ENCODE measurements at places on chromosomes 2 and 18.

GRCh38 chr2:17309741-17310339 lies 208.4 kb downstream of the RAD51AP2 start:
- DNase-seq = no peak

DNA sequence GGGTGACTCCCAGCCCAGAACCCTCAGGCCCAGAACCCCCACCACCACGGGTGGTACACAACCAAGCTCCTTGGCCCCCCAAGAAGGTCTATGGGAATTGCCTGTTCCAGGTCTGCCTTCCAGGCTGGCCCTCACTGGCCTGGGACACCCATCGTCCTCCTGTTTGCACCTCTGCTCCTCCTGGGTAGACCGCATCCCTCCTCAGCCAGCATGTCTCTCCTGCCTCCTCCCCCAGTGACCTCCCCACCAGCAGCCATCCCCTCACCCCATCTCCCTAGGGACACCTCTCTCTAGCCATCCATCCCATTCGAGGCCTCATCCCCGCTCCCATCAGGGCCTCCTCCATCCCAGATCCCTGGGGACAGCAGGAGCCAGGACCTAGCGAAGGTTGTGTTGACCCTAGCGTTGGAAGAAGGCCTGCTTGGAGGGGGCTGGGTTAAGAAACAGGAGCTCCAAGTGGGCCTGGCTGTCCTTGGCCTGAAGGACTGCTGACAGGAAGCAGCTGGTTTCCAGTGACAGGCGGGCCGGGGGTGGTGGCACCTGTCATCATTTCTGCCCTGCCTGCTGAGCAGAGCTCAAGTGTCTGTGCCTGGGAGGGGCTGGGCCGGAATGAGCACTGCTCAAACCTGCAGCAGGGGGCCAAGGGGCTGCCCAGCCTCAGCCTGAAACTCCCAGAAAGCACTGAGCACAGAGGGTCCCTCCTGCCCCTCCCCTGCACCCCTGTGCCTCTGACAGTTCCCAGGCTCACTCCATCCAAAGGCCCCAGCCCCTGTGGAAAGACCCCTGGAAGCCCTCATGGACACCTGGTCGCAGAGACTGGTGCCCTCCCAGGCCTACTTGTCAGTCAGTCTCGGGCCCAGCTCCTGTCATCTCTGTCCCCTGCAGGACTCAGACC lies 96.0 kb upstream of the OTOS start:
- DNase-seq = no peak

DNA sequence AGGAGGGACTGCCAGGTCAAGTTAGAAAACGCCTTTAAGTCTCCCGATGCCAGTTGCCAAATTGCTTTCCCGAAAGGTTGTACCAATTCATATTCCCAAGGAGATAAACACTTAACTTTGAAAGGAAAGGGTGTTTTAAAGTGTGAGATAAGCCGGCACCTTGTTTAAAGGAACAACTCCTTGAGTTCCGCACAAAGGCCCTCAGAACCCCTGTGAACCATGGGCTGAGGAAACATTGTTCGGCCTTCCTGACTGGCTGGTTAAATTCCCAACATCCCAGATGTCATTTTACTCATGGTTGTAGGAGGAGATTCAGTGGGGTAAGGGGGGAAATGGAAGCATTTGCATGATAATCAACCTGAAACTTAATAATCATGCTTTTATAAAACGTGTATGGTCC lies 126.6 kb downstream of the BCL11A start:
- no peak for DNase-seq

GRCh38 chr2:58749041-58749440 lies 507.9 kb upstream of the FANCL start:
- no peak for DNase-seq

GRCh38 chr2:50951437-50951836 lies 80.5 kb downstream of the NRXN1 start:
- DNase-seq = no peak

DNA sequence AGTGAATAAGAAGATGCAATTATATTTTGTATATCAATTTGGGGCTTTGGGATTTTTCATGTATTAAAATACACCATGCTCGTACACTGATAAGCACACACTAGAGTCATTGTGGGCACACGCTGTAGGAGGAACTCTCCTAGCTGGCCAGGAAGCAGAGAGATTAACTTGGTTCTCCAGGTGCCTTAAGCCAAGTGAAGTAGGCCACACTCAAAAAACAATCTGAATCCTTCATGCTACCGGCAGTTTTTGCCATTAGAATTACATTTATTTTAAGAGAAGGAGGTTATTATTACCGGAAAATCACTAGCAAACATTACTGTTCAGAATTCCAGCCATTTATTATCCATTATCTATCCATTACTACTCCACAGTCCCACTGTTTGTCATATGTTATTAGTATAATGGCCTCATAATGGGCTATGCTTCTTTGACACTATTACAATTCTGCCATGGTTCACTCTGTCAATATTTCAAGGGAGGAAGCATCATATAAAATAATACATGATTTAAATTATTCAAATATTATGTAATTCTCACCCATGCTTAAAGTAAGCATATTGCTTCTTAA lies 214.4 kb downstream of the L3MBTL4 start:
- DNase-seq = no peak

- DNase-seq = no peak
These were observed 328.9 kb downstream of the TDRD15 start for GRCh38 chr2:21452678-21453077.

- DNase-seq = no peak
These were observed 28.4 kb upstream of the IL36G start for GRCh38 chr2:112949456-112949855.

GRCh38 chr18:48563027-48563426 lies 24.2 kb downstream of the CTIF start:
- DNase-seq = no peak

DNA sequence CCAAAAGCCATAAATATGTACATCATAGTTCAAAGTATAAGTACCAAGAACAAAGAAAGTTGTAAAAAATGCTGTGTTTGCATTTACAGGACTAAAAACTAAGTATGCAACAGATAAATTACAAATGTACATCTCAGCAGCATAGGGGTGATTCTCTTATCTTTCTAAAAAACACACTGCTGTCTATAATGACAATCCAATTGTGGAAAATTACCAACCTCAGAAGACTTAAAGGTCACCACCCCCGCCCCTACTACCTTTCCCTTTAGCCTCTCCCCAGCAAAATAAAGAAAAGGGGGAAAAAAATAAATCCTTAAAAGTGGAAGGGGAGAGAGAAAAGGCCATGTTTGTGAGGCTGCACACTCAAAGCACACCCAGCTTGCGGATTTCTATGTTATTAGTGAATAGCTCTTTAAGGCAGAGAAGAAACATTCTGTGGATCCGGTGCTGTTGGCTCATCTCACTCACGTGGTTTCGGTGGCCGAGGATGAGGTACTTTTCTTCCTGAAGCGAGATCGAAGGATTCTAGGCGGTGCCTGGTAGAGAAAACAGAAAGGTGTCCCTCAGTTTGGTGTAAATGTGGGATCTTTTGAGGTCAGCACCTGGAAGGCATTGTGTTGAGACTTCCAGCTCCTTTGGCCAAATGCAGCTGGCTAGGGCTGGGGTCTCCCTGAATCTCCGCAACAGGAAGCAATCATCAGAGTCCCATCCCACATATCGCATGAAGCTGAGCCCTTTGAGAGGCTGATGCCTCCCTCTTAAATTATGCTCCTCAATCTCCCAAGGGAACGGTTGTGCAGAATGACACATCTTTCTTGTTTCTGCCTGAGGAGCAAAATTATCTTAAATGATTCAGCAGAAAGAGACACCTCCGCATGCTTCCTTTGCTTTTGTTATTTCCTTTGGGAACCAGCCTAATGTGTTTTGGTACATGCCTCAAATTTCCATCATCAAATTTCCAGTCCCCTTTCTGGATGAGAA lies 17.6 kb downstream of the MRPL35 start:
- DNase-seq = no peak

DNA sequence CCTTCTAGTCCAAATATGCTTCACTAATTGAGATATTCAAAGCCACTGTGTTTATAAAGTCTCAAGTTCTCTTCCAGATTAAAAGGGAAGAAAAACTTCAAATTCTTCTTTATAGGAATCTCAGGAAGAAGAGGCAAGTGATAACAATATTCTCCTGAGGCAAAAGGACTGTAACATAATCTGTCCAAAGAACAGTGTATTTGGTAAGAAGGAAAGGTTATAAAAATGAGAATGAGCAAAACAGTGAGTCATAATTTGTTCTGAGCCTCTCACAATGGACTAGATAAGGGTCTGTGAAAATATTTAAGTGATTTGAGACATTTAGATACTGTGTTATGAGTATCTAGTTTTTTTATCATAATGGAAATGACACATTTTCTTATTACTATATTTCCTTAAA lies 44.3 kb downstream of the SNRPD1 start:
- no peak for DNase-seq

DNA sequence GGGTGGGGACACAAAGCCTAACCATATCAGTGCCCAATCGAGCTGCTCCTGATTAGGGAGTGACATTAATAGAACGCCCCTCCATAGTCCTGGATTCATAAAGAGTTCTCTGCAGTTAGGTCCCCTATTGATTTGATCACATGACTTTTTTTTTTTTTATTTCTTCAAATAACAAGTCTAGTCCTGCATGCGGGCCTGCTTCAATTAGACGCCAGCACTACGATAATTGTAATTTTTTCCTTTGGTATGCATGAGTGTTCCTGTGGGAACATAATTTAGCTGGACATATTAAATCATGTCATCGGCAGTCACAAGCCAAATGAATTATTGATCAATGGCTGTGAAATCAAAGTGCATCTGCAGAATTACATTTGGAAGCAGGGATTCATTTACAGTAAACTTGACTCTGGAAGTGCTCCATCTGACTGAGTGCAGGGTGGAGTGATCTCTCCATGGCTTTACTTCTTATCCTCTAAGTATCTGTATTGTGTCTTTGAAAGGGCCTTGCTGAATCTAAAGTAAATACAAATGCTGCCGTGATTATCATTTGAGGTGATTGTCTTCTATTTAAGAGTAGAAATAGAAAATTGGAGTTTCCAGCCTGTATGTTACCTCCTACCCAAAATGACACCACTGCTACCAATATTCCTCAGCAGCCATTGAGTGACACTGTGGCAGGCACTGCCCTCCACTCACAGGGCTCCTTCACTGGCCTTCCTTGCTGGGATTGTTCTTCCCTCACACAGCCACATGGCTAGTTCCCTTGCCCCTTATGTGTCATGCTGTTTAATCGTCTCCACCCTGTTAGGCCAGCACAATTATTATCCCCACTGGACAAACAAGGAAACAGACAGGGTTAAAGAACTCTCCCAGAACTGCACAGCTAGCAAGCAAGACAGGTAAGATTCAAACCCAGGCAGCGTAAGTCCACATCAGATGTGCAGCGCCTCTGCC lies 337.4 kb upstream of the ID2 start:
- DNase-seq = no peak

- DNase-seq = no peak
These were observed 28.6 kb downstream of the PLA2R1 start for GRCh38 chr2:160033732-160034392.

GRCh38 chr2:241105641-241106040 lies 3.6 kb upstream of the MTERF4 start:
- no peak for DNase-seq

DNA sequence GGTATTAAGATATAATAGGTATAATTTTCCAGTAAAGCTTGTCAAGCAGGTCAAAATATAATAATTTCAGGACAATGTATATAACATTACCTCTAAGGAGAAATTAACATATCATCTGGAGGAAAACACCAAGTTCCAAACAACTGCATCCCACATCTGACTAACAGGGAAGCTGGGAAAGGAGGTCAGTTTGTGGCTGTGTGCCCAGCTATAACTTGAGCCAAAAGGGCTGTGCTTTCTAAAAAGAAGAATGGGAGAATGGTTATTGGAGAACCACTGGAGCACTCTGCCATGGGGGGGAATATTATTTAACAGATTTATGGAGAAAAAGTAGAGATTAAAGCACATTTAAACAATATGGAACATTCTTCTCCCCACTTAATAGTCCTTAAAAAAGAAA lies 390.6 kb upstream of the PKDCC start:
- DNase-seq = no peak

All from CD4-positive, alpha-beta T cell treated with Interleukin-15 for 4 hours (primary cell).